ENCODE measurements at places on chromosomes 7 and 10.
A peak's percentile ranks its signal among the peaks of the same experiment; 100 is the strongest.

DNA sequence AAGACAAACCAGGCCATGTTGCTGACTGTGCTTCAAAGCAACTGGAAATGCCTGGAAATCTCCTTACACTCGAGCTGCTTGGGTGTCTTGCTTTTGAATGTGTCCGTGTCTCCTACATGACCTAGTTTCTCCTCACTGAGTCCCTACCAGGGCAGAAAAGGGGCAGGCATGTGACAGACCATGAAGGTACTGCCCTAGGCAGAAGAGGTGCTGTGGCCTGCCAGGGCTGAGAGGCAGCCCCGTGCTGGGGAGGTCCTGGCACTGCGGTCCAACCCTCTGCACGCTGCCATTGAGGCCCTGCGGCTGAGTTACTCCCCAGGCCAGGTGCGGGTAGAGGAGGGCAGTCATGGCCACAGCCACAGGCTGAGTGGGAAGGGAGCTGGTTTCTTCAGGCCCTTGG is 159.3 kb downstream of the LYZL1 start:
- no peak for DNase-seq
- H3K4me1 ChIP-seq, result no peaks in the 10 kb centered on the region
- no peaks in the 10 kb centered on the region for H3K27me3 ChIP-seq
- no peak overlapping the region for H3K4me3 ChIP-seq
- no peaks in the 10 kb centered on the region for H3K36me3 ChIP-seq

- no peaks in the 10 kb centered on the region for H3K4me1 ChIP-seq
- H3K27me3 ChIP-seq, result no peaks in the 10 kb centered on the region
- H3K36me3 ChIP-seq, result no peaks in the 10 kb centered on the region
- no peak overlapping the region for H3K27ac ChIP-seq
- H3K4me3 ChIP-seq, result no peak overlapping the region
- DNase-seq, result no peak
Observed at GRCh38 chr7:139870380-139870779, 41.3 kb downstream of the TBXAS1 start.

GRCh38 chr7:130492523-130493274 is 814 bp downstream of the MEST start:
- no peaks in the 10 kb centered on the region for H3K36me3 ChIP-seq
- no peaks in the 10 kb centered on the region for H3K27me3 ChIP-seq
- no peak for DNase-seq
- no peaks in the 10 kb centered on the region for H3K4me1 ChIP-seq
- H3K4me3 ChIP-seq, result peak overlapping the region; percentile 52

- DNase-seq, result no peak
- no peaks in the 10 kb centered on the region for H3K27me3 ChIP-seq
- no peaks in the 10 kb centered on the region for H3K4me1 ChIP-seq
- H3K36me3 ChIP-seq, result peaks cover 51% of the 10 kb centered on the region
- peak overlapping the region; percentile 2 for H3K27ac ChIP-seq
Observed at GRCh38 chr7:66140924-66141323, 26.3 kb downstream of the CRCP start.

GRCh38 chr10:19845503-19846368 is 29.5 kb downstream of the PLXDC2 start:
- H3K4me3 ChIP-seq, result no peak overlapping the region
- H3K27ac ChIP-seq, result peak overlapping the region; percentile 51
- H3K27me3 ChIP-seq, result no peaks in the 10 kb centered on the region
- no peak for DNase-seq
- H3K4me1 ChIP-seq, result peaks cover 8% of the 10 kb centered on the region

- no peak overlapping the region for H3K4me3 ChIP-seq
- H3K27ac ChIP-seq, result peak overlapping the region; percentile 63
- H3K27me3 ChIP-seq, result no peaks in the 10 kb centered on the region
- H3K36me3 ChIP-seq, result no peaks in the 10 kb centered on the region
Observed at GRCh38 chr10:76411729-76412435, 980.5 kb downstream of the LRMDA start.

- H3K4me1 ChIP-seq, result no peaks in the 10 kb centered on the region
- H3K36me3 ChIP-seq, result no peaks in the 10 kb centered on the region
- no peak overlapping the region for H3K4me3 ChIP-seq
- no peak for DNase-seq
Observed at GRCh38 chr10:60989400-60989876, 45.5 kb upstream of the RHOBTB1 start.

- no peaks in the 10 kb centered on the region for H3K4me1 ChIP-seq
- no peak overlapping the region for H3K4me3 ChIP-seq
- no peaks in the 10 kb centered on the region for H3K36me3 ChIP-seq
- no peak overlapping the region for H3K27ac ChIP-seq
- DNase-seq, result no peak
- no peaks in the 10 kb centered on the region for H3K27me3 ChIP-seq
Observed at GRCh38 chr7:154903083-154903731, 99.7 kb downstream of the PAXIP1 start.

DNA sequence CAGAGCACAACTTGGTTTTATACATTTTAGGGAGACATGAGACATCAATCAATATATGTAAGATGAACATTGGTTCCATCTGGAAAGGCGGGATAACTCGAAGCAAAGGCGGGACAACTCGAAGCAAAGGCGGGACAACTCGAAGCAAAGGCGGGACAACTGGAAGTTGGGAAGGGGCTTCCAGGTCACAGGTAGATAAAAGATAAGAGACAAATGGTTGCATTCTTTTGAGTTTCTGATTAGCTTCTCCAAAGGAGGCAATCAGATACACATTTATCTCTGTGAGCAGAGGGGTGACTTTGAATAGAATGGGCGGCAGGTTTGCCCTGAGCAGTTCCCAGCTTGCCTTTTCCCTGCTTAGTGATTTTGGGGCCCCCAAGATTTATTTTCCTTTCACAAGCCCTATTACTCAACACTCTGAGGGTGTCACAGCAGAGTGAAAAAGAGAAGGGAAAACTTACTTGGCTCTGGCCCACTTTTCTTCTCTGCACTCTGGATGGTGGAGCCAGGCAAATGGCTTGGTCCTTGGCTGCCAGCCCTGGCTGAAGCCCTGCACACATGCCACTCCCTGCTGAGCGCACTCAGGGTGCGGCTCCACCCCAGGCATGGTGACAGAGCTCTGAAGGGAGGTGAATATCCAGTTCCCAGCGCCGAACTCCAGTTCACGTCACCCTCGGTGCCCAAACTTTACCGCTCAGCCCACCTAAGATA is 46.7 kb downstream of the PARD3 start:
- peak; percentile 76 for DNase-seq
- peaks cover 7% of the 10 kb centered on the region for H3K4me1 ChIP-seq
- H3K4me3 ChIP-seq, result peak overlapping the region; percentile 31
- H3K27me3 ChIP-seq, result no peaks in the 10 kb centered on the region
- H3K36me3 ChIP-seq, result no peaks in the 10 kb centered on the region
- no peak overlapping the region for H3K27ac ChIP-seq

GRCh38 chr7:31922848-31923247 is 147.4 kb downstream of the PDE1C start:
- H3K27me3 ChIP-seq, result no peaks in the 10 kb centered on the region
- H3K36me3 ChIP-seq, result no peaks in the 10 kb centered on the region
- H3K4me1 ChIP-seq, result no peaks in the 10 kb centered on the region
- H3K27ac ChIP-seq, result no peak overlapping the region

Data from ascending aorta (tissue), 2 donors.